ENCODE measurements at places on chromosomes 13 and 19. TPM values are rescaled to one million over a fixed set of nuclear protein-coding genes. Genes with fewer than 3 reads are reported as not detected.

- no peak overlapping the region for H3K4me3 ChIP-seq
- peaks cover 15% of the 10 kb centered on the region for H3K4me1 ChIP-seq
- no peak overlapping the region for H3K27ac ChIP-seq
These were observed 15.1 kb downstream of the PLK5 start for GRCh38 chr19:1538978-1539377.

DNA sequence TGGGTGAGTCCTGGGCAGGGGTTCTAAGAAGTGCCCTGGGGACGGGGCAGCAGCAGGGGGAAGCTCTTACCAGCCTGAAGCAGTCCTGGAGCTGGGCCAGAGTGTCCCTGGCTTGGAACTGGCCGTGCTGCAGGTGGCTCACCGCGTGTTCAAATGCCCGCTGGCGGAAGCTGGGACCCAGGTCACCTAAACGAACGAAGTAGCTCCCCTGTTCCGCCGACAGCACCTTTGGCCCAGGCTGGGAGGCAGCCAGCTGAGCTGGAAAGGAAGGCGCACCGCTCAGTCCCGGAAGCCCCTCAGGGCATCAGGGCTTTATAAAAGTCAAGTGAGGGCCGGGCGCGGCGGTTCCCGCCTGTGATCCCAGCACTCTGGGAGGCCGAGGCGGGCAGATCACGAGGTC lies 9.6 kb downstream of the PLIN4 start:
- no peak for DNase-seq
- no peak overlapping the region for H3K4me3 ChIP-seq
- no peaks in the 10 kb centered on the region for H3K27me3 ChIP-seq
- no peaks in the 10 kb centered on the region for H3K36me3 ChIP-seq

- H3K36me3 ChIP-seq = no peaks in the 10 kb centered on the region
- H3K27ac ChIP-seq = no peak overlapping the region
- no peaks in the 10 kb centered on the region for H3K4me1 ChIP-seq
- no peak for DNase-seq
These were observed 55.2 kb downstream of the SOX21 start for GRCh38 chr13:94657167-94657566.

GRCh38 chr13:53343361-53343744 lies 314.7 kb downstream of the OLFM4 start:
- no peak for DNase-seq
- H3K4me1 ChIP-seq = no peaks in the 10 kb centered on the region
- no peaks in the 10 kb centered on the region for H3K27me3 ChIP-seq
- H3K27ac ChIP-seq = no peak overlapping the region
- H3K4me3 ChIP-seq = no peak overlapping the region
- no peaks in the 10 kb centered on the region for H3K36me3 ChIP-seq

DNA sequence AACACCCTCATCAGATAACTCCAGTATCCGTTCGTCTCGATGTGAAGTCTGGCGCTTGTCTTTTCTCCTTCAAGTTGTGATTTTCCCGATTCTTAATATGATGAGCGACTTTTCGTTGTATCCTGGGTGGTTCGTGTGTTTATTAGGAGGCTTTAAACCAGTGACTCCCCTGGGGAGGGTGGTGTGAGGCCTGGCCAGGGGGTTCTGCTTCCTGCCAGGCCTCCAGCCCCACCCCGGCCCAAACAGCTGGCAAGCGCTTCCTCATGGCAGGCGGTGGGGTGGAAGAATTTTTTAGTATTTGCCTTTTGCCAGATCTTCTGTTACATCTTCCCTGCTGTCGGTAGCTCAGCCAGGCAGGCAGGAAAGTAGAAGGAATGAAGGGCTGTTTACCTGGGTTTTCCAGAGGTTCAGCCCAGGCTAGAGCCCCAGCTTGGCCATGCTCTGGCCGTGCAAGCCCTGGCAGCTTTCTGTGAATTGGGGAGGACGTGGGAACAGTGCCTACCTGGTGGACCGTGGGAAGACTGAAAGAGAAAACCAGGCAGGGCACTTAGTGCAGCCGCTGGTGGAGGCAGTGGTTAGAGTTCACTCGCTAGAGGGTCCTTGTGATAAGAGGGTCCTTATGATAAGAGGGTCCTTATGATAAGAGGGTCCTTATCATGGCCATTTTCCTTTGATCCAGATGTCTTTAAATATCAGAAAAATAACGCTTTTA lies 37.7 kb upstream of the DCUN1D2 start:
- H3K27me3 ChIP-seq = no peaks in the 10 kb centered on the region
- H3K4me3 ChIP-seq = no peak overlapping the region
- peaks cover 44% of the 10 kb centered on the region for H3K36me3 ChIP-seq
- no peak for DNase-seq
- H3K4me1 ChIP-seq = no peaks in the 10 kb centered on the region

RHPN2 gene
- 0.81 TPM for total RNA-seq

NTF4 gene
- total RNA-seq = not detected

DNA sequence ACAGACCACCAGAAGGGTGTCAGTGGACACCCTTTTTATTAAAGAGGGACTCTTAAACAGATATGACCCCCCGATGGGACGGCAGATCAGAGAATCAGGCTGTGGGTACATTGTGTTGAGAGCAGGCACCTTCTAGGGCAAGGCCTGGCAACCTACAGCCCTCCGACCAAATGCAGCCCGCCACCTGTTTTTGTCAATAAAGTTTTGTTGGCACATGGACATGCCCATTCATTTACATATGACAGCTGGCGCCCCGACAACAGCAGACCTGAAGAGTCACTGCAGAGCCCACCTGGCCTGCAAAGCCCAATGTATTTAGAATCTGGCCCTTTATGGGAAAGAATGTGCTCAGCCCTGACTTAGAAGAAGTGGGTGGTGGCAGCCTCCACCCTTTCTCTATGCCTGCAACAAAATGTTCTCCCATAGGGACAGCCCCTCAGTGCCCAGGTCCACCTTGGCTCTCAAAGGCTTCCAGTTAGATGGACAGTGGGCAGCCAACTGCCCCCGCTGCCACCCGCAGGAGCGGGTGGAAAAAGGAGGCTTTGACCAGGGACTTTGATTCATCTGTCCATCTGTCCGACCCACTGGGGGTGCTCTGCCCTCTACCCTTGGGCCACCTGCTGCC lies 184.9 kb downstream of the PTPRS start:
- no peak for DNase-seq
- no peaks in the 10 kb centered on the region for H3K27me3 ChIP-seq
- H3K4me1 ChIP-seq = no peaks in the 10 kb centered on the region
- H3K27ac ChIP-seq = no peak overlapping the region
- no peaks in the 10 kb centered on the region for H3K36me3 ChIP-seq
- H3K4me3 ChIP-seq = no peak overlapping the region

FCGBP gene
- 142 TPM for total RNA-seq

- peaks cover 46% of the 10 kb centered on the region for H3K4me1 ChIP-seq
- H3K36me3 ChIP-seq = peaks cover 19% of the 10 kb centered on the region
- H3K4me3 ChIP-seq = no peak overlapping the region
- DNase-seq = no peak
These were observed 8.4 kb downstream of the NAPA start for GRCh38 chr19:47506459-47506858.

- H3K4me3 ChIP-seq = no peak overlapping the region
- peaks cover 16% of the 10 kb centered on the region for H3K4me1 ChIP-seq
- DNase-seq = no peak
- H3K27ac ChIP-seq = no peak overlapping the region
- H3K27me3 ChIP-seq = no peaks in the 10 kb centered on the region
These were observed 3.8 kb downstream of the YIPF2 start for GRCh38 chr19:10924597-10924996.

- no peaks in the 10 kb centered on the region for H3K4me1 ChIP-seq
- H3K27ac ChIP-seq = no peak overlapping the region
- no peak for DNase-seq
- H3K27me3 ChIP-seq = no peaks in the 10 kb centered on the region
These were observed 10.9 kb upstream of the KDM4B start for GRCh38 chr19:4957981-4958380.

GRCh38 chr13:32728327-32728726 lies 142.1 kb downstream of the PDS5B start:
- no peaks in the 10 kb centered on the region for H3K27me3 ChIP-seq
- no peak overlapping the region for H3K27ac ChIP-seq
- no peaks in the 10 kb centered on the region for H3K36me3 ChIP-seq
- peaks cover 8% of the 10 kb centered on the region for H3K4me1 ChIP-seq

LNX2 gene
- total RNA-seq = 7.6 TPM

DNA sequence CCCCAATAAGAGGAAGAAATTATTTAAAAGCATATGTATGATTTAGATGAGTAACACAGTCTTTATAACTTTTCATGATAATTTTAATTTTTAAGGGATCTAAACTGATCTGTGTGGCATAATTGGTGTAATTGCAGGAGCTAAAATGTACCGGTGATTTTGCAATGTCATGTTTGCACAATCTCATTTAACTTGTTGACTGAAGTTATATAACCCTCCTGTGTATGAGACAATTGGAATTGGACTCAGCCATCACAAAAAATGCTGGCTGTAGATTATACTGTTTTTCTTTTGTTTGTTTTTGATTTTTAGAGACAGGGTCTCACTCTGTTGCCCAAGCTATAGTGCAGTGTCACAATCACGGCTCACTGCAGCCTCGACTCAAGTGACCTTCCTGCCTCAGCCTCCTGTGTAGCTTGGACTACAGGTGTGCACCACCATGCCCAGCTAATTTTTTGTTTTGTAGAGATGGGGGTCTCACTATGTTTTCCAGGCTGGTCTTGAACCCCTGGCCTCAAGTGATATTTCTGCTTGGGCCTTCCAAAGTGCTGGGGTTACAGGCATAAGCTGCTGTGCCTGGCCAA lies 26.1 kb downstream of the FGF9 start:
- H3K4me3 ChIP-seq = no peak overlapping the region
- no peak for DNase-seq
- H3K27me3 ChIP-seq = no peaks in the 10 kb centered on the region
- H3K36me3 ChIP-seq = no peaks in the 10 kb centered on the region
- no peaks in the 10 kb centered on the region for H3K4me1 ChIP-seq

DNA sequence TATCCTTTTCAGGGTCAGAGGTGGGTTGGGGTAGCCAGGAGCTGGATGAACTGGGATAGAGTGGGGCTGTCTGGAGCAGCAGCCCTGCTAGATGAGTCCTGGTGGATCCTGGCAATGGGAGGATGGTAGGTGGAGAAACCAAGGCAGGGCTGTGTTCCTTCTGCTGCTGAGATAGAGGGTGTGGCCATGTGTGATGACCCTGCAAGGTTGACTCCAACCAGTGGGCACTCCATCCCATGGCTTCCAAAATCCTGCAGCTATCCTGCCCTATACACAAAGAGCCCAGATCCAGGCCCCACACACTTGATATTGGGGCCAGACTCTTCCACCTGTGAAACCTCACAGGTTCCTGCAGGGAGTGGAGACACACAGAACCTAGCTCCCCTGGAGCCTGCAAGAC lies 2.4 kb upstream of the ZNF446 start:
- H3K4me1 ChIP-seq = peaks cover 22% of the 10 kb centered on the region
- H3K27ac ChIP-seq = no peak overlapping the region
- no peak for DNase-seq
- no peaks in the 10 kb centered on the region for H3K27me3 ChIP-seq
- no peak overlapping the region for H3K4me3 ChIP-seq
- H3K36me3 ChIP-seq = peaks cover 26% of the 10 kb centered on the region

- H3K27ac ChIP-seq = no peak overlapping the region
- no peak overlapping the region for H3K4me3 ChIP-seq
- no peak for DNase-seq
- H3K27me3 ChIP-seq = no peaks in the 10 kb centered on the region
These were observed 216.5 kb downstream of the EFNB2 start for GRCh38 chr13:106318941-106319411.

GRCh38 chr13:40386586-40386985 lies 279.9 kb downstream of the FOXO1 start:
- no peaks in the 10 kb centered on the region for H3K27me3 ChIP-seq
- H3K27ac ChIP-seq = no peak overlapping the region
- H3K4me1 ChIP-seq = no peaks in the 10 kb centered on the region
- no peaks in the 10 kb centered on the region for H3K36me3 ChIP-seq
- H3K4me3 ChIP-seq = no peak overlapping the region

- no peaks in the 10 kb centered on the region for H3K4me1 ChIP-seq
- no peaks in the 10 kb centered on the region for H3K36me3 ChIP-seq
- no peak for DNase-seq
- no peak overlapping the region for H3K4me3 ChIP-seq
- H3K27me3 ChIP-seq = no peaks in the 10 kb centered on the region
- no peak overlapping the region for H3K27ac ChIP-seq
These were observed 332.2 kb upstream of the GPC6 start for GRCh38 chr13:92894447-92894846.

GRCh38 chr19:3985643-3986259 lies 488 bp upstream of the EEF2 start:
- H3K27ac ChIP-seq = peak overlapping the region; percentile 21
- H3K36me3 ChIP-seq = peaks cover 33% of the 10 kb centered on the region
- no peak for DNase-seq
- peak overlapping the region; percentile 86 for H3K4me3 ChIP-seq
- H3K4me1 ChIP-seq = peaks cover 32% of the 10 kb centered on the region

- H3K27me3 ChIP-seq = no peaks in the 10 kb centered on the region
- no peak overlapping the region for H3K27ac ChIP-seq
- H3K4me1 ChIP-seq = peaks cover 16% of the 10 kb centered on the region
- no peak for DNase-seq
- no peak overlapping the region for H3K4me3 ChIP-seq
These were observed 310.8 kb downstream of the SLC7A1 start for GRCh38 chr13:29284726-29285125.

PRTN3 gene
- not detected for total RNA-seq

CRB3 gene
- 0.54 TPM for total RNA-seq

DNA sequence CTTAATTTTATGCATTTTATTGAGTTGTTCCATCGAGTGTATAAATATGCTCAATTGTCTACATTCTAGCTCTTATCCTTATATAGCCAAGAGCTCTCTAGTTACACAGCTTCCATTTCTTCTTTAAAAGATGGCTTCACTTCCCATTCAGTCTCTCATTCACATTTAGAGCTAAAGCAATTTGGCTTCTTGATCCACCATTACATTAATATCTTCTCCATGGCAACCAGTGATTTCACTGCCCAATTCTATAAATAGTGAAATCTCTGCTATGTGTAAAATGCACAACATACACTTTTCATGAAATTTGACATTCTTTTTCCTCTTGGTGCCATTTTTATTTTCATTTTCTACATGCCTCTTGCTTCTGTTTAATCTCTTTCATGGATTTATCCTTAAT lies 696.9 kb upstream of the ATXN8OS start:
- H3K27ac ChIP-seq = no peak overlapping the region
- no peaks in the 10 kb centered on the region for H3K4me1 ChIP-seq
- no peak for DNase-seq
- H3K36me3 ChIP-seq = no peaks in the 10 kb centered on the region
- H3K4me3 ChIP-seq = no peak overlapping the region

DNA sequence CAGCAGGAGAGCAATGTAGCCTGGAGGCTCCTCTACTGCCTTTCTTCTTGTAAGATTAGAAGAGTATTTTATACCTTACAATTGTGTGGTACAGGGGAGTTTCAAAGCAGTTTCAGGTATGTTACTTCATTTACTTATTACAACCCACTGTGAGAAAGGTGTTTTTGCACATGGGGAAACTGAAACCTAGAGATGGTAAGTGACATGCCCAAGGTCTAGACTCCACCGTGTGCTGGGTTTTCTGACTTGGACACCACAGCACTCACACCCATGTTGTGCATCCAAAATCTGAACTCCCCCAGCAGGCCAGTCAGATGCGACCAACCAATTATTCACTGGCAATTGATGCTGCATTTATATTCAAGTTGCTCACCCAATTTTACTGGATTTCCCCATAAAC lies 22.8 kb downstream of the ERICH6B start:
- H3K36me3 ChIP-seq = no peaks in the 10 kb centered on the region
- H3K4me1 ChIP-seq = no peaks in the 10 kb centered on the region
- H3K27me3 ChIP-seq = no peaks in the 10 kb centered on the region
- H3K27ac ChIP-seq = no peak overlapping the region
- no peak overlapping the region for H3K4me3 ChIP-seq
- no peak for DNase-seq

ZNF223 gene
- total RNA-seq = 2.0 TPM

EEF1AKMT1 gene
- 12.7 TPM for total RNA-seq

- peaks cover 58% of the 10 kb centered on the region for H3K36me3 ChIP-seq
- H3K4me3 ChIP-seq = no peak overlapping the region
- H3K4me1 ChIP-seq = no peaks in the 10 kb centered on the region
- H3K27ac ChIP-seq = no peak overlapping the region
- DNase-seq = no peak
These were observed 7.5 kb upstream of the TM6SF2 start for GRCh38 chr19:19280561-19280960.

Data from thoracic aorta (tissue), 2 donors.